Activated CD8-positive, alpha-beta T cell treated with anti-CD3 and anti-CD28 coated beads, Interleukin-2, amount 10 ng/mL, durations not matched to agents 7 days and 5 days (primary cell): ENCODE measurements at places on chromosomes 1 and 21.
A peak's percentile ranks its signal among the peaks of the same experiment; 100 is the strongest.

- DNase-seq: no peak
These were observed 5.1 kb upstream of the PARK7 start for GRCh38 chr1:7956218-7957032.

DNA sequence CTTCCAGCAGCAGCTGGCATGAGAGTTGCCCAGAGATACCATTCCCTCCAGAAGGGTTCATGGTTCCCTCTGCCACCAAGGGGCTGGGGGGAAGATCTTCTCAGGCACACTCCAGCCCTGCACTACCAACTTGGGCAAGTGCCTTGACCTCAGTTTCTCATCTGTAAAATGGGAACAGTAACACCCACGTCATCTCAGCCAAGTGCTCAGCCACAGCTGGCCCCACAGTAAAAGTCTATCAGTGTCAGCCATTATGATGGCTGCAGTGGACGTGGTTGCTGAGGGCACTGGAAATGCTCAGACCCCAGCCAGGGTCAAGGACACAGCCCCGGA lies 16.3 kb upstream of the TAS1R2 start:
- DNase-seq: no peak

- DNase-seq: no peak
These were observed 188.1 kb upstream of the KIAA0040 start for GRCh38 chr1:175380521-175381300.

- peak; percentile 40 for DNase-seq
These were observed 30.8 kb downstream of the GORAB start for GRCh38 chr1:170562646-170563338.

- DNase-seq: peak; percentile 26
These were observed 71.2 kb downstream of the VWA5B1 start for GRCh38 chr1:20361805-20362381.

DNA sequence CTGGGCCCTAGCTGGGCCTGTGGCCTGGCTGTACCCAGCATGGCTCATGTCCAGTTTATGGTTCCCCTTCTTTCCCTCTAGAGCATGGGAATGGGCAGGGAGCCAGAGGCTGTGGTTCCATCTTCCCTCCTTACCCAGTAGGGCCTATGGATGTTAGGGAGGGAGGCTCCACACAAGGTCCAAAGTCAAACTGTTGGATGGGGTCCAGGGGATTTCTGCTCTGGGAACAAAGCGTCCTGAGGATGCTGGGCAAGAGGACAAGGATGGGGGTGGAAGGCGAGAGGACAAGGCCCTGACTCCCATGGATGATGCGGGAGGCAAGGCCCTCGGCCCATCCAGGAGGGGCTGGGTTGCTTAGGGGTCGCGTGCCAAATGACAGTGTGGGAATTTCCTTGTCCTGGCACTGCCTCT lies 17.3 kb downstream of the CSF1 start:
- DNase-seq: no peak

DNA sequence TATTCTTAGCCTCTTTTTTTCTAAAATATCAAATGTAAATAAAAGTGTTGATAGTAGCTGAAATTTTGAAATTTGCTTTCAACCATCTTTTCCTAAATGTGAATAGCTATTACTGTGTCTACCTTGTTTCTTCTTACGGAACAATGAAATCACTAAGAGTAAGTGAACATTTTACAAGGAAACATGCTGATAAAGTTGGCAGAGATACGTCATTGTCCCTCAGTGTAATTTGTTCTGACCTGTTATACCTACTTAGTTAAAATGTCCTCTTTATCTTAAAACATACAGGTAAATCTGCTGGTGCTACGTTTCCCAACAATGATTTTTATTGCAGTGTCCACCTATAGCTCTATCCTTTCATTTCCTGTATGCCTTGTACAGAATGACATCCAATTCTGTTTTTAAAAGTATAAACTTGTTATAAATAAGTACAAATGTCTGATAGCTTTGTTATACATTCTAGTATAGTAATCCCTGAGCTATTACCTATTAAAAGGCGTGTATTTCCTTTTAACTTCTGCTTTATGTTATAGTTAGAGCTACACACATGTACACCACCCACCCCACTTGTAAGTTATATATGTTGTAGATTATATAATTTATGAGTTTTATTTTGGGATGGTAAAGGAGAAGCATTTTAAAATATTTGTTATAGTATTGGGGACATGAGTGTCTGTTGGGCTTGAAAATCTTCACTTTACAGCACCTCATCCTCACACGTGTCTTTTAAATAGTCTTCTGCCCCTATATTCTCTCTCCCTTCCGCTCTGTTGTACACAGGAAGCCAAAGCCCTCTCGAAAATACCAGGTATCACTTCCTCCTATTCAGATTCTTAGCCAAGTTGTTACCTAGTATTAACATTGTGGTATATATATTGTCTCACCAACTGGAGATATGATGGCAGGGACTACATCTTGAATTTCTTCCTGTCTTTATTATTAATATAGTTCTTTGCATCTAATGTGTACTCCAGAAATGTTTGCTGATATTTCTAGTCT lies 25.2 kb downstream of the LAMC1 start:
- no peak for DNase-seq

DNA sequence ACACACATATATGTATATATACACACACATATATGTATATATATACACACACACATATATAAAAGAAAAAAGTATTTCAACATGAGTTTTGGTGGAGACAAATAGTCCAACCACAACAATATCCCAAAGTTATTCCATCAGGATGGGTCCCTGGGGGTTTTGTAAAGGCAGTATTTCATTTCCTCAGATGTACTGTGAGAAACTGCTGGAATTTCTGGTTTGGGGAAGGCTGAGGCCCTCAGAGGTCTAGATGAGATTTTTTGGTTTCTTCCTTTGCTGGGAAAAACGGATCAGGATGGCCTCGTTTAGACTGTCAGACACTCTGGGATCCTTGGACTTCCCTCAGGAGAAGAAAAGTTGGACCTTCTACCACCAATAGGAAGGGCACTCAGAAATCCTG lies 36.5 kb upstream of the TENT5B start:
- DNase-seq: no peak

GRCh38 chr1:83024251-83024767 lies 974.6 kb downstream of the TTLL7 start:
- no peak for DNase-seq

GRCh38 chr1:201543871-201544642 lies 5.1 kb downstream of the NAV1 start:
- no peak for DNase-seq

DNA sequence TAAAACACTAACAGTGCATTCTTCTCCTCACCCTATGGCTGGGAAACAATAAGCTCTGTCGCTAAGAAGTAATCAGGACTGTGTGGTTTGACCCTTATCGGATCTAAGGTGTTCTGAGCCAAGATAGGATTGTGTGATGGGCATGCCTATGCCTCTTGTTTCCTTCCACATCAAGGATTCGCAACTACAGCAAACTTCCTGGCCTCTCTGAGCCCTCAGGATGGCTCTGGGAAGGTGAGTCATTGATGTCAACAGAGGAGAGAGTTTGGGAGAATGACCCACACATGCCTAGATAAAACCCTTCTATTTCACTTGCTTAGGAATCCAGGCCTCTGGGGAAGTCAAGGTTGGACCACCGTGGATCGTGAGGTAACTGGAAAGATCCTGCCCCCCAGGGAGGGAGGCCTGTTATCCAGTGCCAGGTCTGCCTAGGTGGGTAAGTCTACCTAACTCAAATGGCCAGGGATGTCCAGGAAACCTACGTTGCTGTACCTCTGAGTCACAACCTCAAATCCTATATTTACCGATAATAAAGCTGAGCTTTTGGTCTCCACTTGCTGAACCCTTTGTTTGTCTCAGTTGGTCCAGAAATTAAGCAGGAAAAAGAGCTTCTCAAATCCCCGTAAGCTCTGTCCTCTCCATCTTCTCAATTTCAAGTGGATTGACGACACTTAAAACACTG lies 27.4 kb downstream of the TIAM1 start:
- no peak for DNase-seq

GRCh38 chr21:46329796-46330195 lies 5.8 kb downstream of the PCNT start:
- no peak for DNase-seq

DNA sequence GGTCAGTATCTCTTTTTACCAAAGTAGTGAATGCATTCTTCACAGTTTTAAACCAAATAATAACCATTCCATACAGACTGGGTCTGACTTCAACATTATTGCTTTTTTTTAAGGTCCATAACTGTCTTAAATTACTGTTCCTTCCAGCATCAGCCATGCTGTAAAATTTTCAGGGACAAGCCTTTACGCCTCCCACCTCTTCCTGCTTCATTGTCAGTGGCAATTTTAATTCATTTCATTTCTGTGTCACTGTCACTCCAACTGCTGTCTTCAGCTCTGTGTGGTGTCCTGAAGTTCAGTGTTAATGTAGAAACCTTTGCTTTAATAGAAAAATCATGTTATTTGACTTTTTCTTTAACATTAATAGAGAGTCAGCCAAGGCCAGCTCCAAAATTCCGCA lies 365.6 kb upstream of the PTBP2 start:
- DNase-seq: no peak

GRCh38 chr1:54009406-54009805 lies 8.6 kb downstream of the LDLRAD1 start:
- DNase-seq: no peak

- no peak for DNase-seq
These were observed 25.4 kb downstream of the PHGDH start for GRCh38 chr1:119737040-119737682.

DNA sequence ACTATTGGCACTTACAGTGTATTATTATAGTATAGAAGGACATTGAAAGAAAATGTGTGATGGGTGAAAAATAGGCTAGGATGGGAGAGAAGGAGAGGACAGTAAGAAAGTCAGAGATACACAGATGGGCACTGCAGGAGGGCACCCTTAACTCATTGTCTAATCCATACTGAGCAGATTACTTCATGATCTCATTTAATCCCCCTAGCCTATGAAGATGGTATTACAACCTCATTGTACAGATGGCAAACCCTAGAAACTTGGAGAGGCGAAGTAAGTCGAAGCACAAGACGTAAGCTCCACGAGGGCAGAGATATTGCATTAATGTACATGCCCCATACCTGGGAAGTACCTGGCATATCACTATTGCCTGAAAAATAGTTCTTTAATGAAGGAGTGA lies 346.9 kb upstream of the DAB1 start:
- no peak for DNase-seq

- DNase-seq: no peak
These were observed 6.6 kb downstream of the CLIC4 start for GRCh38 chr1:24751833-24752232.

DNA sequence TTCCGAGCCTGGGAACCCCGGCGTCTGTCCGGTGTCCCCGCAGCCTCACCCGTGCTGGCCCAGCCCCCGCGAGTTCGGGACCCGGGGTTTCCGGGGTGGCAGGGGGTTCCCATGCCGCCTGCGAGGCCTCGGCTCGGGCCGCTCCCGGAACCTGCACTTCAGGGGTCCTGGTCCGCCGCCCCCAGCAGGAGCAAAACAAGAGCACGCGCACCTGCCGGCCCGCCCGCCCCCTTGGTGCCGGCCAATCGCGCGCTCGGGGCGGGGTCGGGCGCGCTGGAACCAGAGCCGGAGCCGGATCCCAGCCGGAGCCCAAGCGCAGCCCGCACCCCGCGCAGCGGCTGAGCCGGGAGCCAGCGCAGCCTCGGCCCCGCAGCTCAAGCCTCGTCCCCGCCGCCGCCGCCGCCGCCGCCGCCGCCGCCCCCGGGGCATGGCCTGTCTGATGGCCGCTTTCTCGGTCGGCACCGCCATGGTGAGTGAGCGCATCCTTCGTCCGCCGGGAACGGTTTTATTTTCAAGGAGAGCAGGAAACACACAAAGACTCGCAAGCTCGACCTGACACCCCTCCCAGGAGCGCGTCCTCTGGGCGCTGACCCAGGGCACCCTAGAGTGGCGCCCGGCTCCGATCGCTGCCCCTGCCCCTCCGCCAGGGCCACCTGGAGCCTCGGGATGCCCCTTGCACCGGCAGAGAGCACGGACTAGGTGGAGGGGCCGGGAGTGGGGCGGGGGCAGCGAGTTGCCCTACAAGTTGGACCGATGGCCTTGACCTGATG lies at the start of gene ABCG1:
TSS of gene ABCG1 (plus strand) at position 305 of the 770 bp plus-strand sequence. CDS start at position 428, 123 bp downstream.
- DNase-seq: peak; percentile 40

DNA sequence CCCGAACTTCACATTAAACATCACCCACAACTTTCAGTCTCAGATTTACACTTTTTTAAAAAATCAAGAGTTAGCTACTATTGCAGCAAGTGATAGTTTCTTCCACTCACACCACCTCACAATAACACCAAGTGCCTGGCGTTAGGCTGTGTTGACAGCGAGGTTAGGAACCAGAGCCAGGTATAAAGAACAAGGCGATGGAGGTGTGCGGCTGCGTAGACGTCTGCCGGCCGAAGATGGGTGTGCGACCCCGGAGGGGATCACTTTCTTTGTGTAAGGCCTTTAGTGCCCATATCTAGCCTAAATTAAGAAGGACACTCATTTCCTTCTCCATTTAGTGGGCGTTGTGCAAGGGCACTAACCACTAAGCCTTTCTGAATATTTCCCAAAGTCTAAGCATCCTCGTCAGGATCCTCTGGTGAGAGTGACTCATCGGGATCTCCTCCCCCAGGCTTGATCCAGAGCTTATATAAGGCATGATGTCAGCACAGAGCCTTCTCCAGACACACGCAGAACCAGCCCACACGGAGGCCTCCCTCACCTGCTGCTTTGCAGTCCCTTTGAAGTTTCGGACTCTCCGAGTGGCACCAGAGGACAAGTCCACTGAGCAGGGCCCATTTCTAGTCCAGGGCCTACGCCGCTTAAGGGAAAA lies 11.8 kb downstream of the NHLH2 start:
- no peak for DNase-seq

- no peak for DNase-seq
These were observed 19.0 kb downstream of the SAMSN1 start for GRCh38 chr21:14526836-14527695.

GRCh38 chr1:183568176-183569021 lies 21.9 kb downstream of the NCF2 start:
- DNase-seq: no peak

GRCh38 chr1:19728413-19729145 lies 63.9 kb downstream of the HTR6 start:
- no peak for DNase-seq

- no peak for DNase-seq
These were observed 296.7 kb downstream of the ZNF326 start for GRCh38 chr1:90291431-90292216.

- DNase-seq: no peak
These were observed 872 bp upstream of the PPP2R5A start for GRCh38 chr1:212284332-212284743.
